Activated gamma-delta T cell treated with Interleukin-2 at 50 U/mL for 16 hours (primary cell): ENCODE measurements at places on chromosomes 2 and 18.

GRCh38 chr2:65957886-65958285 is 477.0 kb upstream of the MEIS1 start:
- DNase-seq, result no peak

DNA sequence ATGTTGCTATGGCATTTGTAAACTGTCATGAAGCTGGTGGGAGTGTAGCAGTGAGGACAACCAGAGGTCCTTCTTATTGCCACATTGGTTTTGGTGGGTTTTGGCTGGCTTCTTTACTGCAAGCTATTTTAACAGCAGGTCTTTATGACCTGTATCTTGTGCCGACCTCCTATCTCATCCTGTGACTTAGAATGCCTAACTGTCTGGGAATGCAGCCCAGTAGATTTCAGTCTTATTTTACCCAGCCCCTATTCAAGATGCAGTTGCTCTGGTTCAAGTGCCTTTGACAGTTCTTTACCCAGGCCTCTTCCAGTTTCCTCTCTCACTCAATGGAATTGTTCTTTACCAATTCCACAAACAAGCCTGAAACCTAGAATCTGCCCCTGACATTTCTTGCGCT is 145.1 kb downstream of the KCNE4 start:
- DNase-seq, result no peak

DNA sequence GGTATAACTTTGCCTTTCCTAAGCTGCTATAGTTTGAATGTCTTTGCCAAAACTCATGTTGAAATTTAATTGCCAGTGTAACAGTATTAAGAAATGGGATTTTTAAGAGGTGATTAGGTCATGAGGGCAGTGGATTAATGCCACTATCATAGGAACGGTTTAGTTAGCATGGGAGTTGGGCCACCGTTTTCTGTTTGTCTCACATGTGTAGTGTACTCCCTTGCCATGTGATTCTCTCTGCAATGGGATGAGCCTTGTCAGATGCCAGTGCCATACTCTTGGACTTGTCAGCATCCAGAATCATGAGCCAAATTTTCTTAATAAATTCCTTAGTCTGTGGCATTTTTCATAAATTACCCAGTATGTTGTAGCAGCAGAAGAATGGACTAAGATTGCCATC is 388.9 kb upstream of the RGPD4 start:
- DNase-seq, result no peak

DNA sequence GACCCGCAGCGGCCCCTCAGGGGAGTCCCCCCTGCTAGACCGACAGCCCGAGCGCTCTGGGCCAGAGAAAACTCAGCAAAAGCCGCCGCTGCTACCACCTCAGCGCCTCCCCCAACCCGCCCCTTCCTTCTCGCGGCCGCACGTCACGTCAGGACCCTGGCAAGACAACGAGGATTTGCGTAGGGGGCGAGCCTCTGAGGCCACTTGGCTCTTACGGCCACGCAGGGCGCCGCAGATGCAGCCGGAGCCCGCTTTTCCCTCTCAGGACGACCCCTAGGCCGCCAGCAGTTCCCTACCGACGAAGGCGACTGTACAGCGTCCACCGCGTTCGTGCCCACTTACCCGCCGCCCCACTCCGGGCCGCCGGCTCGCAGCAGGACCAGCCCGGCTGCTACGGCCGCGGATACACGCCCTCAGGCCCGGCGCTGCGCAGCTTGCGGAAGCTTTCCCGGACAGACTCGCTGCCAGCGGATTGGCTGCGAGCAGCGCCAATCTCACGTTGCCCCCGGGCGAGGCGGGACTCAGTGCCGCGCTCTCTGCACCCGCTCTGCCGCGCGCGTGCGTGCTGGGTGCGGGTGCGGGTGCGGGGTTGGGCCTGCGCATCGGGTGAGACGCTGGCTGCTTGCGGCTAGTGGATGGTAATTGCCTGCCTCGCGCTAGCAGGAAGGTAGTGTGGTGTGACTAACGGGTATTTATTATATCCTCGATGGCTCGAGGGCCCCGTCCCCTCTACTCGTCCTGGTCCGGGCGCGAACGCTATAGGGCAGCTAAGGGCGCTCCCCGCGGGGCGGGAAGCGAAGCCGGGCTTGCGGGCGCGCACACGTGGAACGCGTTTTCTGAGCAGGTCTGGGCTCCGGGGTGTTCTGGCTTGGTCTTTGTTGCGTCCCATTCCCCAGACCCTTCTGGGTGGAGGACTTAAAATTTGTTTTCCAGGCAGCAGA is at the start of the genes ORMDL1 and PMS1:
Gene ORMDL1, minus strand, starts transcription at position 413 of the 941 bp plus-strand sequence. CDS start 1,744 bp downstream, outside the sequence.
Gene PMS1, plus strand, starts transcription at position 524 of the 941 bp plus-strand sequence. CDS start 7,360 bp downstream, outside the sequence.
- peak; percentile 92 for DNase-seq

DNA sequence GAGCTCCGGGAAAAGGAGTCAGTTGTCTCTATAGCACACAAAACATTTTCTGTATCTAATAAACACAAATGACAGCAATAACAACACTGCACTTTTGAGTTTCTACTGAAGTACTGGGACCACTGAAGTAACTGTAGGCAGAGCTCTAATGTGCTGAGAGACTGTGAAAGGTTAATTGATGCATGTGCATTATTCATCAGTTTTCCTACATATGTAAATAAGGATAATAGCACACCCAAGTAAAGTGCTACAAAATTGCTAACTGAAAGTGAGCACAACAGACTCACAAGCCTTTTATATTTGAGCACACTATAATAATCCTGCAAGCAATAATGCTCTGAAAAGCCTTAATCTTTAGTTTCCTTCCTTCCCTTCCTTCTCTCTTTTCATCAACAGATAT is 1051.6 kb downstream of the LRP1B start:
- no peak for DNase-seq

DNA sequence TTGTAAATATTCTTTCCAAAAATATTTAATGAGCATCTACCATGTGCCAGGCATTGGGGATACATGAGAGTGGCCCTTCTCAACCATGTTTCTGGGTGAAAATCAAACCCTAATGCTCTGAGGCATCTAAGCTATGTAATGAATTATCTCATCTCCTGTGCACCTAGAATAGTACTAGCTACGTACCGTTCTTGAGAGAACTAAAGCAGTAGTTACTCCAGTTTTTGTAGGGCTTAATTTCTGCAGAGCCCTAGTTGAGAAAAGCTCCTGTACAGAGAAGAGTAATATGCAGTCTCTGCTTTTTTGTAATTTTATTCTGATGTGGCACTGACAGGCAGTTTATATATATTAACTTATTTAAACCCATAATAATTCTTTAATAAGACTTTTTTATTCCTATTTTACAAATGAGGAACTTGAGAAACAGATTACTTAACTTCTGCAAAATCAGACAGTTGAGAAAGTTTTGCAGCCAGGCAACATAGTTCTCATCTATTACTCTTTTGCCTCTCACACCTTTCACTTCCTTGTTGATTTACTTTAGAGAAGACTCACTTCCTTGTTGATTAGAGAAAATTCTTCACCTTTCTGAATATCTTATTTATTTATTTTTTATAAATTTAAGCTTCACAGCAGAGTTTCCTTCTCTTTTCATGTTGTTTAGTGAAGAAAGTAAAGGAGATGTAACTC is 3.1 kb downstream of the SPOPL start:
- no peak for DNase-seq

DNA sequence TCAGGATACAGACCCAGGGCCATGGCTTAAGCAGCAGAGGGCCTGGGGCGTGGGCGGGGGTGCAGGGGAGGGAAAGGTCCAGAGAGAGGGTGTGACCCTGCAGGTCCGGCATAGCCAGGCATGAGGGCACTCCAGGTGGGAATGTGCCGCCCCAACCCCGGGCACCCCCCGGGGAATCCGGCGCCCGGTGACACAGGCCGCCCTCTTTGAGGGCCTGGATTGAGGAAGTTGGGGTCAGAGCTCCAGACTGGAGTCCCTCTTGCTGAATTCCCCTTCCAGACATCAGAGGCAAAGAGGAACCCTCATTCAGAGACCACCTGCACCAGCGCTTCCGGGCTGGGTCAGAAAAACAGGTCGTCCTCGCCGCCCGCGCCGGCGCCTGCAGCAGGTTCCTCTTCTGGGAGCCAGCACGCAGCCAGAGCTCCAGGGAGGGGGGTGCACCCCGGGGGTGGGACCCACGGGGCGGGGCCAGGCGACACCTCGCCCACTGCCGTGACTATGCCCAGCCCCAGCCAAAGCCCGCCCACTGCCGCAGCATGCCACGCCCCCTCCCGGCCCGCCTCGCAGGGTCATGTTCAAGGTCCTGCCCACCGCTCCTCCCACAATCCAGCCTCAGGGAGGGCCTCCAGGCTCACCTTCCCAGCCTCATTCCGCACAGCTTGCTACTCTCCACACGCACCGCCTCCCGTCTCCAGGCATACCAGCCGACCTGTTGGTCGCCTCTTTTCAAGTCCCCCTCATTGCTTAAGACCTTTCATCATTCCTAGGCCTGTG is 98.3 kb upstream of the ID2 start:
- DNase-seq, result peak; percentile 71

GRCh38 chr18:68796936-68797690 is 767 bp upstream of the CCDC102B start:
- no peak for DNase-seq

GRCh38 chr2:225400060-225400511 is 576 bp downstream of the NYAP2 start:
- no peak for DNase-seq

DNA sequence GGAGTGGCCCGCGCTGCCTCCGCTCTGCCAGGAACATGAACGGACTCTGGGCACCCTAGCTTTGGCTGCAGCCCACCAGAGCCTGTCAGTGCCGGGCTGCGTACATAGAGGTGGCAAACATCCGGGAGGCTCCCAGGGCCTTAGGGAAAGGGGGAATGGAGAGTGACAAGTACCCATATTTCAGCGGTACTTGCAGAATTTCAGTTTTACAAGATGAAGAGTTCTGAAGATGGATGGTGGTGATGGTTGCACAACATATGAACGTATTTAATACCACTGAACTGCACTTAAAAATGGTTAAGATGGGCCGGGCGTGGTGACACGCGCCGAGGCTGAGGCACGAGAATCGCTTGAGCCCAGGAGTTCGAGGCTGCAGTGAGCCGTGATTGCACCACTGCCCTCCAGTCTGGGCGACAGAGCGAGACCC is 873 bp downstream of the MTHFD2 start:
- DNase-seq, result no peak

DNA sequence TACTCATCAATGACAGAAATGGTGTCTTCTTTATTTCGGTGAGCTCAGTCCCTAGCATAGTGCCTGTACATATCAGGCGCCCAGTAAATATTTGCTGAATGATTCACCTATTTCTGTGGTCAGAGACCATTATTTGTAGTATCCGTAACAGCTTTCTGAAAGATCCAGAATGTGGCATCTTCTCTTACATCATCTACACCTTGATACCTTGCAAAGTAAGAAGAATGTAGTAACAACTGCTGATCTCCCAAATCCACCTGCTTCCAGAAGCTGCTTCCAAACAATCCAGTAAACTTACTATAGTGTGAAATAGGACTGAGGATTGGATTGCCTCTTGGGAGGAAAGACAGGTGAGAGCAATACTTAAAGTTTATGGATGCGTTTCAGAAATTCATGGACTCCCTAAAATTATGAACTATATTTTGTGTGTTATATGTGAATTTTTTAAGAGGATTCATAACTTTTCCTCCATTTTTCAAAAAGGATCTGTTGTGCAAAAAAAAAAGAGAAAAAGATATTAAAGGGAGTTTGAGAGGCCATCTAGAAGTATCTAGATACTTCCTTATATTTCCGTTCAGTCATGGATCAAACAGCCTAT is 945 bp upstream of the ASXL2 start:
- DNase-seq, result no peak

- DNase-seq, result no peak
Observed at GRCh38 chr2:120737340-120738101, 1.9 kb downstream of the GLI2 start.

DNA sequence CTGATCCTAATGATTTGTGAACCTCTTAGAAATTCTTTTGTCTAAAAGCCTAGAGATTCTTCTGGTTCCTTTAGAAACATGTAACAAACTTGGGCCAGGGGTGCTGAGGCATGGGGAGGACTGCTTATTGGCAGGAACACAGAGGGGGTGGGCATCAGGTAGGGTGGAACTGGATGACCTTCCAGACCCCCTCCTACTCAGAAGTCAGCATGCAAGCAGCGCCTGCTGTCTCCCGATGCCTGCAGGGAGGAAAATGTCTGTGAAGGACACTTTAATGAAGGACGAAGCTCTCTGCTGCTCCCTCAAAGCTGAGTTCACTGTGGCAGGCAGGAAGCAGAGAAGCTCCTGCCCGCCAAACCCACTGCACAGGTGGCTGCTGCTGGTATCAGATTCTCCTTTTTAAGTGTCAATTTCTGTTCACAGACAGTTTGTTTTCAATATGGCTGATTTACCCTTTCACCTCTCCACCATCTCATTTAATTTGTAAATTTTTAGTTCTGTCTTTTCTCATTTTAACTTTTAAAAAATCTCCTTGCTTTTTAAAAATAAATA is 19.4 kb downstream of the COA5 start:
- no peak for DNase-seq

- no peak for DNase-seq
Observed at GRCh38 chr2:61091485-61091884, 25.8 kb downstream of the SANBR start.

DNA sequence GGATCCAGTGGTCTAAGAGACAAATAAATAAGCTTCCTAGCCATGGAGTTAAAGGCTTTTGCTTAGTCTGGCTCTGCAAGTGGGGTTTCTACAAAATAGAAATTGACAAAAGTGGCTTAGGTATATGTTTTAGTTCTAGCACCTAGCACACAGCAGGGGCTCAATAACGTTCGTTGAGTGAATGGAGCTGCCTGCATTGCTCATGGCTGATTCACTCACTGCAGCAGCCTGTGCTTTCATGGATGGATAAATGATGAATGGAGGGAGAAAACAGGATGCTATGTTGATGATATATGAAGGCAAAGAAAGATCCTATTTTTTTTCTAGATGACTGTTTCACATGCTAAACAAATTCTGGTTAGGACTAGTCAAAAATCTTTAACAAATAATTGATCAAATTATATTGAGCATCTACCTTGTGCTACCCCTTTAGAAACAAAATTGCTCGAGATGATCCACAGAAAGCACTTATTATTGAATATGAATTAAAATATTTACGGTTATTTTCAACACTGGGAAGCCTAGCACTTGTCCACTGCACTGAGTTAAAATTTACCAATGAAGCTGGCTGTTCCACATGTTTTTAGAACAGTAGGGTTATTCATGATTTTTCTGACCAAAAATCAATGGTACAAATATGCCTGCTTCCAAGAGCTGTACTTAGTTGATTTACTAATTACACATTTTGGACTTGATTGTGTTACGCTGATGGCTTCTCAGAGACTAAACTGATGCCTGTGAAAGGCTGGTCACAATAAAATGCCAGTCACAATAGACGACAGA is 39.6 kb downstream of the HDHD2 start:
- no peak for DNase-seq

GRCh38 chr2:40758401-40759155 is 306.7 kb upstream of the SLC8A1 start:
- no peak for DNase-seq
